ENCODE measurements at places on chromosomes 7 and 10.

DNA sequence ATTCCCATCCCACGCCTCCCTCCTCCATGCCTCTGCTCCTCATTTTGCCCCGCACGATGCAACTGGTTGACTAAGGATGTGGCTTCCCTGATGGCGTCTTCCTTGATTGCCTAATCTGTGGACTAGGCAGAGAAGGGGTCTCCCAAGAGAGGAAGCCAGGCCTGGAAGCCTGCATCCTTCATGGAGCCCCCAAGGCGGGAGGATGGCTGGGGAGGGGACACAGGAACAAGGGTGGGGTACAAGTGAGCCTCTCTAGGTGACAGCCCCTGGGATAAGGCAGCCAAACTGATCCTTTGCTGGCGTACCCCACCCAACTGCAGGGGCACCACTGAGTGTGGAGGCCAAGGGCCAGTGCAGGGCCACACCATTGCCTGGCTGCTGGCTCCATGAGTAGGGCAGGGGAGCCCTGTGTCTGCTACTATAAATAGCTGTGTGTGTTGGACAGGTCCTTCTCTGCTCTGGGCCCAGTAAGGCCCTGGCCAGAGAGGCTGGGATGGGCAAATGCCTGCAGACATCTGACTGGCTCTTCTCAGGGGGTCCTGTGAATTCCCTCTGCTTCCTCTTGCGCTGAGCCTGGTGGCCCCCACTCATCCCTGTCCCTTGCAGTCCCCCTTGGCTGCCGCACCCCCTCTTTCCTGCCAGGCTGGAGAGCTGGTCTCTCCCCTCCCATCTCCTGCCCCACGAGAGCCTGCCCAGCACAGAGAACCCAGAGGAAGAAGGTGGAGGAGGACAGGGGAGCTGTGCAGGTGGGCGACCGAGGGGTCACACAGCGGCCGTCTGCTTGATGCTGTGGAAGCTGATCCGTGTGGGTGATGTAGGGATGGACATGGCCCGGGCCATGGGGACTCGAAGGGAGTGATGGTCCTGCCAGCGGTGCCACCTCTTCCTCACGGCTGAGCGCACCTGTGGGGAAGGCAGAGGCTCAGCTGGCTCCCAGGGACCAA is 29.3 kb downstream of the CRHR2 start:
- no peak for DNase-seq

GRCh38 chr7:14766747-14767146 is 135.8 kb downstream of the DGKB start:
- no peak for DNase-seq

DNA sequence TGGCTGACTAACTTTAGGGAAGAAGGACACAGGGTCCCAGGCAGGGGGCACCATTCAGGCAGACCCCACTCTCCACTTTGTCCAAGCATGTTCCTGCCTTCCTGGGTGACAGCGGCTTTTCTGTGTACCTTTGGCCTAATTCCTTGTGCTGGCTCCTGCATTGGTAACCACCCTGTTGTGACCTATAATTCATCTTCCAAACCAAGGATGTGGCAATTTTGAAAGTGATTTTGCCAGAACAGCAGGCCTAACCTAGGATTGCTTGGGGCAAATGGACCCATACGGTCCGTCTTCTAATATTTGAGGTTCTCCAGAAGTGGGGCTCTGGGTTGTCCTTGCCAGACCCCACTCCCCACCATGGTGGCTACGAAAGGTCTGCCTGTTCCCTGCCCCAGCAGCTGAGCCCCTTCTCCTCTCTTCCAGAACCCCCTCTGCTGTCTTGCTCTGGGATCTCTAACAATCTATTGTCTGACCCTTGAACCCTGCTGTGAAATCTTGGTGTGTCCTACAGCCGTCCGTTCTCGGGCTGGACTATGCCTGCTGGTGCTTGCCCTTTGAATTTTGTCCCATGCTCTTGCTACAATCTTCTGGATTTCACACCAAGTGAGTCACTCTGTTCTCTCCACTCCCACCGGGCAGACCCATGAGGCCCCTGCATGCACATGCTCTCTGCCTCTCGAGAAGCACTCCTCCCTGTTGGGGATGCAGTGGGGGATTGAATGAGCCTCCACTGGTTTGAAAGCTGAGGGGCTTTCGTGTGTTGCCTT is 316.0 kb downstream of the CXCL12 start:
- no peak for DNase-seq

DNA sequence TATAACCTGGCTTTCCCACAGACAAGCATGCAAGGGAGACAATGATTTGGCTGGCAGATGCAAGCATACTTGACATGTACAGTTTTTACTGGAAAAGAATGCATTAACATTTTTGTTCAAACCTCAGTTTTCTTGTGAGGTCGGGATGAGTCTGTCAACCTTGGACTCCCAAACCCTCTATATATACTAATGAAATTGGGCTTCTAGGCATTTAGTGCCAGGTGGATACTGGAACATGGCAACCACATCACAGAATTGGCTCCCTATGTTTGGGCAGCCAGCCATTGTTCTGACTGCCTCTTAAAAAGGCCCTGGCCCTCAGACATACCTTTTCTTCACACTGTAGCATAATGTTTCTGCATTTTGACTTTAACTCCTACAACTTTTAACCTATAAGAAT is 39.1 kb downstream of the CDK6 start:
- no peak for DNase-seq

- DNase-seq, result no peak
These were observed 8.6 kb downstream of the COL28A1 start for GRCh38 chr7:7527047-7527446.

DNA sequence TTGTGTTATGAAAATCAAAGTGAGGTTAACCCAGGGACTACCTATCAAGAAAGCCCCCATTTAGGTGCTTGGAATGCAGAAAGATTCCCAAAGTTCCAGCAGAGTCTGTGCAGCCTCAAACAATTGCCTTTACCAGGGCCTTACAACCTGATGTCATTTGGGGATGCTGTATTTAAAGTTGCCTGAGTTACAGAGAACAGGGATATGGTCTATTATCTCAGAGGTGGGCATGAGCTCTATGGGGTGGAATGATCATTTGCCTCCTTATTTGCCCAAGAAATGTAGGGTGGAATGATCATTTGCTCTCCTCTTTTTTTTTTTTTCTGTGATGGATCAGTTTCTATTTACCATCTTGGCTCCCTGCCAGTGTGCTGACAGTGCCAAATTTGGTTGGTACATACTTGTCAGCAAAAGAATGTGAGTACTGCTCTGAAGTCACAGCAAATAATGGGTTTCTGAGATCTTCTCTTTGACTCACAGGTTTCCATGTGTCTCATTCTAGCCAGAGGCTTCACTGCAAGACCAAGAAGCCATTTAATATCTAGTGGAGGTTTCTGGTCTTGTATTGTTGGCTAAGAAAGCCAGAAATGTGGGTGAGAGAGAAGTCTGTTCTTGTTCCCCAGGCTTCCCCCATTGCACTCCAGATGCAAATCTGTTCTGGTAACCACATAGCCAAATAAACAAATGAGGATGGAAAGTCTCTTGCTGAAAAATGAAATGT is 45.5 kb upstream of the ZNRF2 start:
- no peak for DNase-seq

DNA sequence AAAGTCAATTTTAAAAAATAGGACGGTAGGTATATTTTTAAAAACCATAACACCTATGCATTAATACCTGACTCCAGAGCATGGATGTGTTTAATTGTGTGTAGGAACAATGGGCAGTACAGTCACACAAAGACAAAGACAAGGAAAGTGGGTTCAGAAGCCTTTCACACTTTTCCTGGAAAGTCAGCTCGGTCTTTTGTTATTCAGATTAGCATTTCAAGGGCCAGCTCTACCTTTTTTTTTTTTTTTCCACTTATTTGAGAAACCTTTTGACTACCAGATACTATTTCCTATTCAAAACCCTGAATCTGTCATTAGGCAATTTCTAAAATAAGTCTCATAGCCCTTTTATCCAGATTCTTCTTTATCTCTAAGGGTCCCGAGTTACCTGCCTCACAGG is 401.9 kb downstream of the PARD3 start:
- DNase-seq, result no peak

DNA sequence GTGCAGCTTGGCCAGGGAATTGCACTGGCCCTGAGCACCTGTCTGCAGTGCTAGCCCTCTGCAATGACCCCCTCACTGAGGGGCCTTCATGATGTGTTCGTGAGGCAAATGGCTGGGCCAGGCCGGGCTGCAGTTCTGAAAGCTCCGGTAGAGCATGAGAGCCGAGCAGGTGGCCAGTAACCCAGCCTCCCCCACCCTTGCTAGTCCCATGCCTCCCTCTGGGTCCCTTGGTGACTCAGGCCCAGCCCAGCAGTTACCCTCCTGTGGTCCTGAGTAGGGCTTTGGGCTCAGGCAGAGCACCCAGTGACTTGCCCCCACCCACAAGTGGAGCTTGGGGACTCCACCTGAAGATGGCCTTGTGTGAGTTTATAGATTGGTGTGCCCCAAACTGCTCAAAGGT is 16.1 kb upstream of the CSGALNACT2 start:
- DNase-seq, result no peak

DNA sequence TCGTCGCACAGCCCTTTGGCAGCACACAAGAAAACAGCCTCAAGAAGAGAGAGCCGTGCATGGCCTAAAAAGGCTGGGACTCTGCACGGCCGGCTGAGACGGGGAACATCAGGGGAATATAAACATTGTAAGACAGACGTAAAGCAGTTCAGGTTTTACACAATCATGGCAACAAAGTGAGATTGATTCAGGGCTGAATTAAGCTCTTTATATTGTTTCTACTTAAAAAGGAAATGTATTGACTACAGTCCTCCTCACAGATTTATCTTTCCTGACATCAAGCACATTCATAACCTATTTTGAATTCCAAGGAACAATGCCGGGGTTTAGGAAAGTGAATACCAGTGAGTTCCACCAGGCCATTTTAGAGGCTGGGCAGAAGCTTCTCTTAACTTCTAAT is 25.2 kb downstream of the SORBS1 start:
- no peak for DNase-seq

- DNase-seq, result no peak
These were observed 3.0 kb upstream of the EBF3 start for GRCh38 chr10:129966889-129967578.

DNA sequence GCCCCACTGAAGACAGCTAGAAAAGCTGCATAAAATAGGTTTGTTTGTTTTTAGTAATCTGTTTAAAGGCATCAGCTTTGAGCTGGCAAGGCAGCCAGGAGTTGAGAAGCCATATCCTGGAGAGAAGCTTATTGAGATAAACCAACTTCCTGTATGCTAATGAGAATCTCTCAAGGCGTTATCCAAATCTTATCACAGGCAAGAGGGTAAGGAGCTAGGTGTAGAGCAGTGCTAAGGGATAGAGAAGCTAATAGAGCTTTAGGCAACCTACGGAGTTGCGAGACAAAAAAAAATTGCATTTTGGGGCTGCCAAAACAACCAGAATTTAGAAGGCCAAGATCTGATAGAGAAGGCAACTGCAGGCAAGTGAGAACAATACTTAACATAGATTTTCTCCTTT is 641.6 kb downstream of the SH2D4B start:
- DNase-seq, result no peak

DNA sequence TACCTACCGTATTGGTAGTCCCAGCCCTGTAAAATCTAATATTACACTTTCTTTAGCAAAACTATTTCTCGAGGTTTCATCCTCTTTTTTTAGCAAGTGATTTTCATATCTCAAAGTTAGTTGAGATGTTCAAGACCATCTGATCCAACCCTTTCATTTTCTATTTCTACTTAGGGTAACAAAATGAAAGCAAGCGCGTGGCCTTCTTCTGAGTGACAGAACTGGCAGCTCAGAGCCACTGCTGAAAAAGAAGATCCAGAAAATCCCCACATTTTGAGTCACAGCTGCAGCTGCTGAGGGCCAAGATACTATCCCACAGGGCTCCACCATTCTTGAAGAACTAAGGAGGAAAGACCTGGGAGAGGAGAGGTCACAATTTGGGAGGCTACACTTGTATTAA is 24.8 kb upstream of the ZNF800 start:
- DNase-seq, result no peak

DNA sequence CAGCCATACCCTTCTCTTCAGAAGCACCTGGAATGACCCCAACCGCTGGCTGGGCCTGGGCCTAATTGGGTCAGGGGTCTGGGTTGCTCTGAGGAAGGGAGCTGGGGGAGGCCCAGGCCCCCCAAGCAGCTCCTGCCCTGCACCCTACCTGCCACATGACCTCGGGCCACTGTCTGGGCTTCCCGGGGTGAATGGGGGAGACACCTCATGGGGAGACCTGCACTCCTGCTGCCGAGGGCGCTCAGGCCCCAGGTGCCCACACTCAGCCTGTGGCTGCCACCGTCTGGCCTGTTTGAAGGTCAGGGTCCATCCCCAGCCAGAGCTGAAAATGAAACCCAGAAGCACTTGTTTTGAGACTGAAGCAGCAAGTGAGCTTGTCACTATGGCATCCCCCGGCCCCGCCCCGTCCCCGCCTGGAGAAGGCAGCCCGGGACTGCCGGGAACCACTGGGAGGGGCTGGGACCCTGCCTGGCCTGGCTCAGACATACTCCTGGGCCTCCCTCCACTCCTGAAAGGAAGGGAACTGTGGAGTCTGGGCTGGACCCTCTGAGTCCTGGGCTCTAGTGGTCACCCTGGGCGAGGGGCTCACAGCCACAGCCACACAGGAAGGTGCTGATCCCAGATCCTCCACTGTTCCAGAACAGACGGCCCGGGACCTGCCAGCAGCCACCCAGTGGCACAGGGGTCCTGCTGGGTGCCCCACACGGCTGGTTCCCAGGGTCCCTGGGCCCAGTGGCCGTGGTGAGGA is 7.4 kb upstream of the MICALL2 start:
- DNase-seq, result no peak

GRCh38 chr10:27783660-27784059 is 38.0 kb upstream of the MKX start:
- peak; percentile 16 for DNase-seq

- no peak for DNase-seq
These were observed 136.4 kb upstream of the FGFR2 start for GRCh38 chr10:121734589-121735045.

GRCh38 chr10:683448-684071 is 5.9 kb downstream of the DIP2C start:
- DNase-seq, result no peak

DNA sequence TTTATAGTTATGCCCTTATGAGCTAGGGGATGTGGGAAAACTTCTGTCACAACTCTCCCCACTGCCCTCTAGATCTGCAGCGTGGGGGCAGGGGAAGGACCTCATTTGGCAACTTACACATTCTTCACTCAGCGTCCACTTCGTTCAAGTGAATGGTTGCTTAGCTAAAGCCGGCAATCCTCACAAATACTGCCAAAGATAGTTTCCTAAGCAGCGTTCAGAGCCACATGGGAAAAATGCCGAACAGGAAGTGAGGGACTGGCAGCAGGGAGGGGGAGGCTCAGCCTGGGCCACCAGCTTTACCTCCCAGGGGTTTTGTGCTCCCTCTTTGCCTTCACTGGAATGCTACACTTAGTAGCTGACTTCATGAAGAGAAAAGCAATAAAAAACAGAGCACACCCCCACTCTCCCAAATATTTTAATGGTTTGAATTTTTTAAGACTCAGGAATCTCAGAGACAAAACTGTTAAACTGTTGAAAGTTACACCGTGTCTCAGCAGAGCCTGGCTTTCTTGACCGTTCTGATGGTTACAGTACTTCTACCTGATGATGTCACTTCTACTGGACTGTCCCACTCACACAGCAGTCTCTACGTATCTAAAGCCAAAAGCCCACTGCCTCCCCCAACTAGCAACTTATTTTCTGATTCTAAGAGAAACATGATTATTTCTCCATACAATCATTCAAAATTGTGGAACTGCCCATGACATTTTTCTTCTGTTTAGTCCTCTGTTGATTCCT is 10.4 kb downstream of the GRM3 start:
- no peak for DNase-seq

GRCh38 chr7:7911369-7912123 is 57.0 kb upstream of the GLCCI1 start:
- DNase-seq, result no peak

- DNase-seq, result no peak
These were observed 178.0 kb downstream of the AMPH start for GRCh38 chr7:38453168-38453567.

- DNase-seq, result no peak
These were observed 26.0 kb upstream of the ZNF735 start for GRCh38 chr7:64180989-64181388.
